RPMI8226 (cell line): ENCODE measurements at places on chromosomes 6 and 20.
A peak's percentile ranks its signal among the peaks of the same experiment; 100 is the strongest.

- no peak for DNase-seq
These were observed 620.7 kb upstream of the BTBD3 start for GRCh38 chr20:11296951-11297350.

DNA sequence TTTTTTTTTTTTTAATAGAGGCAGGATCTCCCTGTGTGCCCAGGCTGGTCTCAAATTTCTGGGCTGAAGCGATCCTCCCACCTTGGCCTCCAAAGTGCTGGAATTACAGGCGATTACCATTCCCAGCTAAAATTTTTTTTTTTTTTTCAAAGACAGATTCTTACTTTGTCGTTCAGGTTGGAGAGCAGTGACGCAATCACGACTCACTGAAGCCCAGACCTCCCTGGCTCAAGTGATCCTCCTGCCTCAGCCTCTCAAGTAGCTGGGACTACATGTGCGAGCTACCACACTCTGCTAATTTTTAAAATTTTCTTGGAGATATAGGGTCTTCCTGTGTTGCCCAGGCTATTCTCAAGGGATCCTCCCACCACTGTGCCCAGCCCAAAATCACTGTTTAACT is 58.0 kb upstream of the MYO6 start:
- DNase-seq = no peak

GRCh38 chr20:41621421-41621820 is 3.2 kb upstream of the CHD6 start:
- DNase-seq = no peak

GRCh38 chr6:16436550-16436949 is 198.2 kb downstream of the GMPR start:
- DNase-seq = no peak

DNA sequence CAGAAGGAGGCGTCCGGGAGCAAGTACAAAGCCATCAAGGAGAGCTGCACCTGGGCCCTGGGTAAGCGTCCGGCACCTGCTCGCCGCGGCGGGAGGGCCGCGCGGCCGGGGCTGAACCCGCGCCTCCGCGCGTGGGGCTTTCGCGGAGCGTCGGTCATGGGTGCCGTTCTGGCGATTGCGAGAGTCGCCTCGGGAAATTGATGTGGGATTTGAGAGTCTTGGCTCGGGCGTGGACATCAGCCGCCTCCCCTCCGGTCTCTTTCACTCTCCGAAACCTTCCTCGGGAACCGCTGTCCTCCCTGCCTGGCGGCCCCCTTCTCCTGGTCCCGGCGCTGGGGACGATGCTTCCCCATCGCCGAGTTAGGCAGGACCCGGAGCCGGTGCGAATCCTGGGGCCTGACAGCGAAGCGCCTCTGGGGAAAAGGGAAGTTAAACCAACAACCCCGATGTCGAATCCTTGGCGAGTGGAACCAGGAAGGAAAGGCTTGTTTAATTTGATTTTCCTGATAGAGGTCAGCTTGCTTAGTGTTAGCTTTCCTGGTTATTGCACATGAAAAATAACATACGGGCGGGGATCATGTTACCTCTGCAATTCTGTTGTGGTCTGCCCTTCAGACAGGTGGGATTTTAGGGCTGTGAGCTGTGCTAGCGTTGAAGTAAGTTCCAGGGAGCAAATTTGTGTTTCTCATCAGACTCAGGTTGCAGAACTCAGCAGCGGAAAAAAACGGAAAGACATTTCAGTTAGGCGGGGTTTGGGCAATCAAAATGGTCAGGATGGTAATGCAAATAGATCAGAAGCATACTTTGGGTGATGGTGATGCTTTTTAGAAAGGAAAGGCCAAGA is 594 bp downstream of the ARFGEF3 start:
- peak; percentile 15 for DNase-seq

- DNase-seq = no peak
These were observed 56.4 kb downstream of the FOXF2 start for GRCh38 chr6:1445650-1446330.

DNA sequence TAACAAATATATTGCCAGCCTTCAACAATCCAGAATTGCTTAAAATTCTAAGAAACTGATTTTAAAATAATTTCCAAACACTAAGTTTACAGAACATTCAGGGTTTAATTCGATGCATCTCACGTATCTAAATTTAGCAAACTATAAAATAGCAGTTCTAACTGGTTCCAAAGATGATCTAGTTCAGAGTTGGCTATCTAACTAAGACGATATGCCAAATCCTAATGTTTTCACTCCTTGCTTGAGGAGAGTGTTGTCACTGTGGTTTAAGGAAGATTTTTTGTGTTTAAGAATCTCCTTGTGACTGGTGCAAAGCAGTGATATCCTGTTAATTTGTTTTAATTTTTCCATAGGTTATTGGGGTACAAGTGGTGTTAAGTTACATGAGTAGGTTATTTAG is 311.5 kb upstream of the ID4 start:
- no peak for DNase-seq

DNA sequence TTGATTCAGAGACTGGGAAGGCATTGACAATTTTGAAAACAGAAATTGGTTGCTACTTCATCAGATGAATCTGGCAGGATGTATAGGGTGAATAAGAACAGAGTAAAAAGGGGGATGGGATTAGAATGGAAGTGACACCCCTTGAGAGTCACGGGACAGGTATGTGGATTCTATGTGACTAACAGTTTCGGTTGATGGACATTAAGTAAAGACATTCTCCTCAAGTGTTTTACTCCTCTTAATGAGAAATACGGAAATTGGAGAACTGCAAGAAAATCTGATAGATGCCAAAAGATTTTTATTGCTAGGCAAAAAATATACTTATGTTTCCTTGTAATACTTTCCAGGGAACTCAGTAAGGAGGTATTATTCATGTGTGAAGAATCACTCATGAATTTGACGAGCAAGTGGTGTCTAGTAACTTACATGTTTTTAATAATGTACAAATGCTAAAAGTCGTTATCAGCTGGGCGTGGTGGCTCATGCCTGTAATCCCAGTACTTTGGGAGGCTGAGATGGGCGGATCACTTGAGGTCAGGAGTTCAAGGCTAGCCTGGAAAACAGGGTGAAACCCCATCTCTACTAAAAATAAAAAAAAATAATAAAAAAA is 135.8 kb downstream of the KIF16B start:
- no peak for DNase-seq

DNA sequence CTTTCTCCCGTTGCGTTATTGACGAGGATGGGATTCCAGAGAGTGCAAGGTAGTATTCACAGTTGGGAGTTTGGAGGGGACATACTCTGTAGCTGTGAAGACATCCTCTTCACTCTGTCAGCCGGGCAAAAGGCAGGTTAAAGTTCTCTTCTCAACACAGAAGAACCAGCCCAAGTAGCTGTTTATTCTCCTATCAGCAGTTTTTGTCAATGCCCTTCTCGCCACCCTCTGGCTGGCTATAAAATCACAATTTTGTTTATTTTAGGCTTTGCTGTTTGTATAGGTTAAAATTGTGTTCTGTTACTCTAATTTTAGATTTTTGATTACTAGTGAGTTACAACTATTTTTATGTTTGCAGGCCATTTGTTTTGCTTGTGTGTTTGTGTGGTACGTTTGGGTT is 37.9 kb upstream of the MAS1 start:
- DNase-seq = peak; percentile 58

- no peak for DNase-seq
These were observed 100.9 kb downstream of the TMEM200A start for GRCh38 chr6:130466748-130467061.

GRCh38 chr20:43665466-43666176 is 1.3 kb upstream of the MYBL2 start:
- DNase-seq = no peak

DNA sequence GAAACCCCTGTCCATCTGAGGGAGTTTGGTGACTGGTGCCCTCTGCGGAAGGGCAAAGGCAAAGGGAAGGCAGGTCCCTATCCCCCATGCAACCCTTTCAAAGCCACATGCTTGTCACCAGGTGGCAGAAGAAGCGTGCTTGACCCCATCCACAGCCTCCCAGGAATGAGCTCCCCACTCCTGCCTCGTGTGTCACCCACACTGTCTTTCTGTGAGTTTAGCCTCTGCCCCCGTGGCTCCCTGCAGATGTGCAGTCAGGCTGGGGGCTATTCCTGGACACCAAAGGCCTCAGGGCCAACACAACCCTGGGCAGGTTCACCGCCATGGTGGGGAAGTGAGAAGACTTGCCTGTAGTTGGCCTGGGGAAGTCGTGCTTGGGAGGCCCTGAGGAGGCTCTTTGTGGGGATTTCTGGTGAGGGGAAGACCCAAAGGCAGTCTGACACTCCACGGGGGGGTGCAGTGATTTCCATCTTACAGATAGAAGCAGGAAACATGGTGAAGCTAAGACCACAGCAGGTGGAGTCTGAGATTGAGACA is 16.6 kb upstream of the PCMTD2 start:
- no peak for DNase-seq

- DNase-seq = no peak
These were observed 38.3 kb downstream of the RANBP9 start for GRCh38 chr6:13673368-13673767.
